Bronchial epithelial cell (primary cell): ENCODE measurements at places on chromosomes 3 and 15. TPM values are rescaled to one million over a fixed set of nuclear protein-coding genes. Genes with fewer than 3 reads are reported as not detected.

DNA sequence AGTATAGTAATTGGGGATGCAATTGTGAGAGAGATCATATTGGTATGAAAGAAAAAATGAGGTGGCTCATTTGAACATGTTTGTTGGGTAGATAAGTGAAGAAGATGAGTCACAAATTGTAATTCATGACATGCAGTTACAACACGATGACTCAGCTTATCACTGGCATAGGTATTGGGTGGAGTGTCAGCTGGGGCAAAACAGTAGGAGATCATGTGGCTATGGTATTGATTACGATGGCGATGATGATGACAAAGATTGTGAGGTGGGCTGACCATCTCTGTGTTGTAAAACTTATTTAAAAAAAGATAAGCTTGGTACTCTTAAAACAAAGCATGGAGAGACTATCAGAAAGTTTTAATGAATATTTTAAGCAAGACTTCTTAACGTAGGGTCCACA lies 11.6 kb upstream of the DPH6 start:
- peak; percentile 95 for DNase-seq

DNA sequence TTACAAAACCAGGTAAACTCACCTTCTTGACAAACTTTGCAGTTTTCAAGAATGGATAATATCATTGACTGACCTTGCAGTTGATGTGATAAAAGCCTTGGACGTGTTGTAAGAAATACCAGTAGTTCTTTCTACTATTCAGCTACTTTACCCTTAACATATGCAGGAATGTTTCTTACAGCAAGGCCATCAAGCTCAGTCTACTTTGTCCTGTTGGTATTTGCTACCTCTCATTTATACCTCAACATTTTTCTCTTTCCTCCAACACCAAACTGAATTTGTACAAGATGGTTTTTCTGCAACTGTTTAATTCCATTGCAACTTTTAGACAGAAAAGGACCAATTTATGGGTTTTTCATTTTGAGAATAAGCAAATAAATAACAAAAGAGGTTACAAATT lies 147.4 kb upstream of the BCHE start:
- no peak for DNase-seq

DNA sequence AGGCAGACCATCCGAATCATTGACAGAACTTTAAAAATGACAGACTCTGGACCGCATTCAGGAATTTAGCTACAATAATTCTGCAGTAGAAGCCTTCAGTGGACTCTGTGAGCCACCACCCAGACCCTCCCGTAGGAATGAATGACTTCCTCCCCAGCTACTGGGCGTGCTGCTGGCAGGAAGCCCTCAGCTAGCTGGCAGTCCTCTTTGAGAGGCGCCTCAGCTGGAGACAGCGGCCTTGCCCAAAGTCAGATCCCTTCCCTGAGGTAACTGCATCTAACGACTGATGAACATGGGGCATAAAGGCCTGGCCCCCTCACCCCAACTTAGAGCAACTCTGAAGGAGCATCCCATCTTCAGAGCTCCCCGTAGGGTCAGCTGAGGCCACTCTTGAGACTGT lies 25.8 kb downstream of the CRABP1 start:
- no peak for DNase-seq

Gene GCNT3
- 8.2 and 37.5 TPM in 2 replicates for total RNA-seq

DNA sequence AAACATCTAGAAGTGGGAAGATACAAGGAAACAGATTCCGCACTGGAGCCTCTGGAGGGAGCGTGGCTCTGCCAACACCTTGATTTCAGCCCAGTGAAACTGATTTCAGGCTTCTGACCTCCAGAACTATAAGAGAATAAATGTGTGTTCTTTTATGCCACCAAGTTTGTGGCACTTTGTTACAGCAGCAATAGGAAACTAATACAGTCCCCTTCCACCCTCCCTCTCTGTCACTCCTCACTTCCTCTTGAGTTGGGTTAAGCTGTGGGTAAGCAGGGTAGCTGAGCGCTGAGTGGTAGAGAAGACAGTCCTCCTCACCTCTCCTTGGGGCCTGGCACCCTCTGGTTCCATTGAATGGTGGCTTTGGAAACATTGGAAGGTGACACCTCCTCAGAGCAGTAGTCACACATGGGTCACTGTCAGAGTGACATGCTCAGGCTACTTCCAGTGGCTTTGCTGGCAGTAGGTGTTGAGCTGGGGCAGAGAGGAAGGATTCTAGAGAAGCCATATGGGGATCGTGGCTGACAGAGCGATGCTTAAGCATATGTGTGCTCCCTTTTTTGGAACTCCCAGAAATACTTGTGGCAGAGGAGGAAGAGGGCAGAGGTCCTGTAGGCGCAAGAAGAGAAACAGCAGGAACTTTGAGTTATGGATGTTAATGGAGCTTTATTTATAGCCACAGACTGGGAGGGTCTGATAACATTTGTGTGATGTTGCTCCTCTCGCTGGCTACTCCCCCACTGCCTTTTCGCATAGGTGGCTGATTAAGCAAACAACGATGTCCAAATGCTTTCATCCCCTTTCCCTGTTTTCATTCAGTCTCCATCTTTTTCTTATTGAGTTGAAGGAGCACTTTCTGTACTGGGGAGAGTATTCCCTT lies 14.8 kb upstream of the HCN4 start:
- DNase-seq: no peak

Gene PTX3
- total RNA-seq: 0.90 and 4.2 TPM in 2 replicates

Gene CYP8B1
- not detected in 2 replicates for total RNA-seq

DNA sequence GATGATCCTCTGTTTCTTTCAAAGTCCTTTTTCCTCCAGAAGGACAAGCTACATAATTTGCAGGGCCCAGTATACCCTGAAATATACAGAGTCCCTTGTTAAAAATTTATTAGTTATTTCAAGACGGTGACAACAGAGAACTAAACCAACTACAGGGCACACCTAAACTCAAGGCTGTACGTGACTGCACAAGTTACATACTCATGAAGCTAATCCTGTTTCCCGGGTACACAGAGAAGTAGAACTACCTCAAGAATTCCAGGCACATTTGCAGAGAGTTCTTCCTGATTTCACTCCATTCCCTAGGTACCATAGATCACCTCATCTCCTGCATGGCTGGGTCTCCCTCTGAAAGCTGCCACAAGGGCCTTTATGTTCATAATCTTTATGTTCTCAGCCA lies 279.4 kb upstream of the ARL6 start:
- DNase-seq: no peak

DNA sequence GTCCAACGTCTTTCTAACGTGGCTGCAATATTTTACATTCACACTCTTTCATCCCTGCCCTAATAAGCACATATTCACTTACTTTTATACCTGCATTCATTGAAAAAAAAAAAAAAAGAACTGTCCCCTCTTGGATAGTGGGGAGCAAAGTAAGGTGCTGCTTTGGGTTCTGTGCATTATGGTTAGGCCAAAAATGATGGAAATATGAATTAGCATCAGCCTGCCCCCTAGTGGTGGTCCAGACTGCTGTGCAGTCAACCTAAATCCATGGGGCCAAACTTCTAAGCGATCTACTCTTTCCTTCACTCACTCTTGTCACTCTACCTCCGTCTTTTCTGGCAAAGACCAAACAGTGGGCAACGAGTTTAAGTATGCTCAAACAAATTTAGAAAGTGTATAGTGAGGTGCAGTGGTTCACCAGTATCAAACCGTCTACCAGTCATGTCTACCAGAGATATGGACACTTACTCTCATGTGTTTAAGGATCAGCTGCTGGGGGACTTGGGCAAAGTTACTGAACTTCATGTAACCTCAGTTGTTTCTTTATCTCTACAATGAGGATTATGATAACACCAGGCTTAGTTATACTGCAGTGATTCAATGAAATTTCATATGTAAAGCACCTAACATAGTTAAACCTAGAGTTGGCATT lies 61.5 kb upstream of the GRM7 start:
- peak; percentile 12 for DNase-seq

Gene RYR3
- under 0.01 and 0.26 TPM in 2 replicates for total RNA-seq

DNA sequence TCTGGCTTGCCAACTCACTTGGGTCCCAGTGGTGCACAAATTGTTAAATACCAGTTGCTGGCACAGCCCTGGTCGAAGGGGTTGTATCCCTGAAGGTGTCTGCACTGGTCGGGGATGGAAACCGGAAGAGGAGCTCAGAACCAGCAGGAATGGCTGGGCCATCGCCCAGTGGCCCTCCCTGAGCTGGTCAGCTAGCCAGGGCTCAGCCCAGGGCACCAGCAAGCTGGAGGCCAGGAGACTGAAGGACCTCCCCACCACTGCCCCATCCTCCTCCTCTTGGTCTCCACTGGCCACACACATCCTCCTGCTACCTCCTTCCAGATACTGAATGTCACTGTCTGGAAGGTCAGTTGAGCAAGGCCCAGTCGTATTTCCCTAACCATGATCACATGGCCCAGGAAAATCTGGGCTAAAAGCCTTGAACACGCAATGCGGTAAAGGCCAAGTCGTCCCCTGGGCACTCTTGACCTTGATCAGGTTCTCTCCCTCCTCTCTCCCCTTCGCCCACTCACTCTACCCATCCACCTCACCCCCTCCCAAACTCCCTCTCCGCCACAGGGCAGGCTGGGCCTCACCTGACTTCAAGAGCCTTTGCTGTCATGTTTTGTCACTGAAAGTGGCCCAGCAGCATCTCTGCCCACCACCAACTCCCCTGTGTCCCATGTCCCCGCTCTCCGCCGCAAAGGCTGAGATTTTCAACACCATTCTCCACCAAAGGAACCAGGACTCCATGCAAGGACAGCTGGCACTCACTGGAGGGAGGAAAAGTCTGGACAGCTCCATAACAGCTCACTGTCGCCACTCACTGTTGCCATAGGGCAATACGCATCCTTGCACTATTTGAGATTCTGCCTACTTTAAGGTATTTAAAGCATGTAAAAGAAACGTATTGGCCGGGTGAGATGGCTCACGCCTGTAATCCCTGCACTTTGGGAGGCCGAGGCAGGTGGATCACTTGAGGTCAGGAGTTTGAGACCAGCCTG lies 12.1 kb downstream of the ZDHHC19 start:
- no peak for DNase-seq

DNA sequence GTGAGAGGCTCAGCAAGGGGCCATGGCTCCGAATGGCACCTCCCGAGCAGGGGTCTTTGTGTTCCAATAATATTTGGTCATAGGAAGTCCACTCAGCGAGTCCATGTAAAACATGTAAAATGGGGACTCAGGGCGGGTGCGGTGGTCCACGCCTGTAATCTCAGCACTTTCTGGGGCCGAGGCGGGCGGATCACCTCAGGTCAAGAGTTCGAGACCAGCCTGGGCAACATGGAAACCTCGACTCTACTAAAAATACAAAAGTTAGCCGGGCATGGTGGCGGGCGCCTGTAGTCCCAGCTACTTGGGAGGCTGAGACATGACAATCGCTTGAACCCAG lies 26.4 kb downstream of the EFCC1 start:
- no peak for DNase-seq

Gene ZNF654
- total RNA-seq: 11.4 and 13.2 TPM in 2 replicates

Gene MME
- 16.9 and 25.3 TPM in 2 replicates for total RNA-seq

GRCh38 chr3:171829841-171830517 lies 13.2 kb upstream of the TMEM212 start:
- peak; percentile 66 for DNase-seq

Gene BBX
- 49.5 and 59.7 TPM in 2 replicates for total RNA-seq

Gene ERC2
- total RNA-seq: under 0.01 and 0.13 TPM in 2 replicates

GRCh38 chr15:42332331-42332730 lies 27.0 kb upstream of the CAPN3 start:
- DNase-seq: peak; percentile 76

GRCh38 chr3:115709093-115709492 lies 85.8 kb downstream of the GAP43 start:
- DNase-seq: no peak

Gene ANKUB1
- total RNA-seq: 0.26 and 2.1 TPM in 2 replicates

DNA sequence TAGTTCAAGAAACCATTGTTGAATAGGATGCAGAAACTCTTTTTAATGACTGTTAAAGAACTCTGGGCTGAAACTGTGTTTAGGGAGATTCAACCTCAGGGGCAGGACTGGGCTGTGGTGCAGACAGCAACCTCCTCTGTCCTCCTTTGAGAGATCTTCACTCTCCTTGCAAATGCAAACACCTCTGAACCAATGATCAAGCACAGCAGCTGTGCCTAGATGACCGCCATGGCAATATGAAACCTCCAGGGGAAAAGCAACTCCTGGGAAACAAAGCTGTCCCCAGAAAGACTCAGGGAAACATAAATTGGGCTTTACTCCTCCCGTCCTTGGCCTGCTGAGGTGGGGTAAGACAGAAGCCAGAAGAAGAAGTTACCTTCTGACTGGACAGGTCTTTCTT lies 52.6 kb downstream of the TBC1D2B start:
- no peak for DNase-seq

DNA sequence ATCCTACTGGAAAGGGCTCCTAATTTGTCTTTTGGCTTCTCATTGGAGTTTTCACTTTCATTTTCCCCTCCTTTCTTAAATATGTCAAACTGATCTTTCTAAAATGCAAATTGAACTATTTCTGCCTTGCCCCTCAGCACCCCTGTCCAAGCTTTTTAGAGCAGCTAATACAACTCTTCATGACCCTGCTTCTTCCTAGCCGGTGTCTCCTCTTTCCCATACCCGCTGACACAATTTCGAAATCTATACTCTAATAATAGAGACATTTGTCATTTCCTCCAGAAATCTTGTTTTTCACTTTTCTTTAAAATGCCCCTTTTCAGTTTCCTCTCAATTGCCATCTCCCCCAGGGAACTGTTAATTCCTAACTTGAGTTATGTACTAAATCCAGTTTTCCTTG lies 2.9 kb upstream of the EPHA3 start:
- DNase-seq: no peak

DNA sequence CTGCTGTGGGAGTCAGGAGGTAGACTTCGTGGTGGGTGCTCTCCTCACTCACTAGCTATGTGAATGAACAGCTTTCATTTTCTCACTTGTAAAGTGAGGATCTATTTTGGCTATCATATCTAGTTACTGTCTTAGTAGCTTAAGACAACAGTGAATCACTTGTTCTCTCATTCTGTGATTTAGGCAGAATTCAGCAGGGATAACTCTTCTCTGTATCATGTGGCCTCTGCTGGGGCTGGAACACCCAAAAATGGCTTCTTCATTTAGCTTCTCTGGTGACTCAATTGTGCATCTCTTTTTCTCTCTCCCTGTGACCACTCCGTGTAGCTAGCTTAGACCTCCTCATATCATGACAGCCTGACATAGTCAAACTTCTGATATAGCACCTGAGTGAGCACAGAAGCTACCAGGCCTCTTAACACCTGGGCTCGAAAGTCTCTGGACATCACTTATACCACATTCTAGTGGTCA lies 68.4 kb downstream of the BFSP2 start:
- no peak for DNase-seq

DNA sequence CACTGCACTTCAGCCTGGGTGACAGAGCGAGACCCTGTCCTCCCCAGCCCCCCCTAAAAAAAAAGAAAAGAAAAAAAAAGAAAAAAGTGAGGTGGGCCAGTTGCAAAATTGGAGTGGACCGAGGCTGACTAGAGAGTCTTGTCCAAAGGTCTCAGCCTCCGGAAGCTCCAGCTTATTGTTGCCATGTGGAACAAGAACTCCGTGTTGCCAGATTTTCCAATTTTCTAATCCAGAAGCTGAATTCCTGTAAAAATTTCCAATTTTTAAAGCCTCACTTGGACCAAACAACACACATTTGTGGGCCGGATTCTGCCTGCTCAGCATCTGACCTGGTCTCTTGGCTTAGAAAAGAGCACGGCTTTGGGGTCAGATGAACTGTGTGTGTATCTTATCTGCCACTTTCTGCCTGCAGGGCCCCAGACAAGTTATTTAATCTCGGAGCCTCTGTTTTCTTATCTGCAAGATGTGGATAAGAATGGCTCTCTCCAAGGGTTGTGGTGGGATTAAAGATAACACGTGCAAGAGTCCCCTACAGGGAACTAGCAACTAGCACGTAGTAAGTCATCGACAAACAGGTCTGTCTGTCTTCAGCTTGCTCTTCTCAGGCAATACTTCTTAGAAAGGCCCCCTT lies 73.7 kb upstream of the TLE3 start:
- no peak for DNase-seq

Gene ALPK3
- 0.26 TPM in 2 replicates for total RNA-seq

- DNase-seq: no peak
These were observed 81.6 kb downstream of the ST6GAL1 start for GRCh38 chr3:187011915-187012314.

Gene FAM174B
- 0.53 and 4.6 TPM in 2 replicates for total RNA-seq

Gene HYAL3
- total RNA-seq: 6.6 and 6.8 TPM in 2 replicates
